HS-27A (cell line): ENCODE measurements at places on chromosomes 7 and 10.

GRCh38 chr10:34908481-34908880 is 93.4 kb upstream of the PARD3 start:
- DNase-seq: no peak

DNA sequence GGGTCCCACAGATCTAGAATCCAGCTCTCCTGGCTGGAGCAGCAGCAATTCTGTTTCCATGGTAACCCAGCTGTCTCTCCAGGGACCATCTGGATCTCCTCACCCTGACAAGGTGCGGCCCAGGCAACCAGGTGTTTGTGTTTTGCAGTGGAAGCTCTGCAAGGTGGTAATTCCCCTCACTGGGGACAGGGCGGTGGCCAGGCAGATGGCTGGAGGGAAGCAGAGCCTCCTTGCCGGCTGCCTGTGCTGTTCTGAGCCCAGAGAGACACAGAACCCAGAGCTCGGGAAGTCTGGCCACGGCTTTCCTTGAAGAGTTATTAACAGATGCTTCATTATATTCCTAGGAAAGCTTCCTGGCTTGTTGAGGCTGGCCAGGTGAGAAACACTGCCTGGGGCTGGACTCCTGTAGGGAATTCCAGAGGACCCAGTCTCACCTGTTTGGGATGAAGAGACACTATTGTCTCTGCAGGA is 118.2 kb upstream of the PPIF start:
- DNase-seq: no peak

- DNase-seq: no peak
Measured at GRCh38 chr10:29102233-29102632, 186.6 kb upstream of the LYZL1 start.

- peak; percentile 87 for DNase-seq
Measured at GRCh38 chr10:29804025-29804852, 169.5 kb upstream of the SVIL start.

DNA sequence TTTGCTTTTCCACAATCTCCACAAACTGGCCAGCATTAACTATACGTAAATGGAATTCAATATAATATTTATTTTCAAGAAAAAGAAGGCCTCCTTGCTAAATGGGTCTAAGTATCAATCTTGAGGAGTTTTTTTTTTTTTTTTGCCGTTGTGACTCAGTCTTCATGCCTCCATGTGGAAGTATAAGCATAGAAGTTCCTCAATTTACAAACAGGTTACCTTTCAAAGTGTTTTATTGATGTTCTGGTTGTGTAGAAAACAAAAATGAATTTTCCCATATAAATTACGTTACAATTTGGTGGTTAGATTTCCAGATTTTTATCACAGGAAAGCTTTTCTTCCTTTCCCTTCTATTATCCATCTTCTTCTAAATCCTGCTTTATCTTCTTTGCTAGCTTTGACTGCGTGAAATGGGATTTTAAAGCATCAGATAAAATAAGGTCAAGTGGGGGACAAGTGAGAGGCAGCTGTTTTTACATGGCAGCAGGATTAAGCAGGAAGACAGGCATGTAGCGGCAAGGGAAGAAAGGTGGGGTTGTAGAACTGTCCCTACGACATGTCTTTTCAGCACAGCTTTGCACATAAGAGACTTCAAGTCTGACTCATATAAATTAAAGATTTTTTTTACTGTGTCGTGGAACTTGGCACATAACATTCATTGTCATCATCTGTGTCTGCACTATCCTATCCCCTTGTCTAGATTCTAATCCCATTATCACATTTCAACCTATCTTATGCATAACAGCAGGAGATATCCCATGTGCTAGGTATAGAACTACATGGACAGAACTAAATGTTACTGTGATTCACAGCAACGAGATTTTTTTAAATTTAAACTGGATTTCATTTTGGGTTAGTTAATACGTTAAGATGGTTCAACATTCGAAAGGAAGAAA is 135.3 kb upstream of the FAM3C start:
- DNase-seq: no peak

GRCh38 chr10:3186368-3186767 is 13.8 kb upstream of the PITRM1 start:
- DNase-seq: no peak

GRCh38 chr7:80439894-80440821 is 71.7 kb downstream of the GNAT3 start:
- DNase-seq: no peak

DNA sequence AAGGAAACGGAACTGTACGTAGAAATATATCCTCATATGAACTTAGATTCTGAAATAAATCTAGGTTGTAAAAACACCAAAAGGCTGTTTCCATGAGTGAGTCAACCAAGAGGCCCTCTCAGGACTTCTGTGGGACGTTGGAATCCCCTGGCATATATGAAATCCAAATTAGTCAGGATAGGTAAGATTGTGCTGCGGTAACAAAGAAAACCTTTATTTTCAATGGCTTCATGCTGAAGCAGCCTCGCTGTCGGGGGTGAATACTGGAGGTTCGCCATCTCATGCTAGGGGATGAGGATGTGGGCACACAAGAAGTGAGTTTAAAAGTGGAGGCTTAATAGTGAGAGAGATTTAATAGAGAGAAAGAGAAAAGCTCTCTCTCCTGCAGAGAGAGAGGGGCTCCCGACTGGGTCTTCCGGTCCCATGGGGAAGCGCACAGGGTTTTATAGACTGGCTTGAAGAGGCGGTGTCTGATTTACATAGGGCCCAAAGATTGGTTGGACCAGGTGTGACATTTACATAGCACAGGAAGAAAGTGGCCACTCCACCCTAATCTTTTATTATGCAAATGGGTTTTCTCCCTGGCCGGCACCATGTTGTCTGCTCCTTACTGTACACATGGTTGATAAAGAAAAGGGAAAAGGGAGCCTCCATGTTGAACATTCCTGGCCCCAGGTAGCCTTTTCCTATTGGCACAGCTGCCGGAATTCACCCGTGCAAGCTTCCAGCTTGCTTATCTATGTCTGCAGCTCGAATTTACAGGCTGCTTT is 52.3 kb upstream of the SEPHS1 start:
- no peak for DNase-seq

DNA sequence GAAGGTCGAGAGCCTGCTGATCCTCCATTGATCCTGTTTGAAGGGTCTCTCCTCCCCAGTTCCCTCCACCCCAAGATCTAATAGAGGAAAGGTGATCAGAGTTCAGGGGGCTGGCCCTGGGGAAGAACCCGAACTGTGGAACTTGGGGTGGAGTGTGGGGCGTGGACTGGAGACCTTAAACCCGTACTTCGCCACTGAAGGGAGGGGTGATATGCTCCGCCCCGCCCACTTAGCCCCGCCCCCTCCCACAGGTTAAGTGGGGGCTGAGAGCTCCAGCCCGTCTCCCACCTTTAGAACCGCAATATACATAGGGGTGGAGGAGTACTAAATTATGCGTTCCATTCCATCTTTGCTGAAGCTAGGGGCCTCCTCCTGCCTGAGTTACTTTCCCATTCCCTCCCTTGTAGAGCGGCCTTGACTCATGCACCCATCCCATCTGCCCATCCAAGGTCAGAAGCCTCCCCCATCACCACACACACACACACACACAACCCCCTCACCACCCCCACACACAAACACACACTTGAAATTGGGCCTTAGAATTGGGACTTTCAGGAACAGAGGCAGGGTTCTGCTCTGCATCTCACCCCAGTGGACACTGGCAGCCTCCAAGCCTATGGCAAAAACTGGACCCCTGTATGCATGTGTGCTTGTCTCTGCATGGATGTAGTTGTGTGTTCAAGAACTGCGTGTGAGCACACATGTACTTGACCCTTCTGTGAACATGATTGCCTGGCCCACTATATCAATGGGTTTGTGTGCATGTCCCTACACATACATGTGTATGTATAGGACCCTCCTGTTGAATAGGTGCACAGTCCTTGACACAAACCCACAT is 991 bp downstream of the SEMA4G start:
- no peak for DNase-seq

GRCh38 chr7:114432703-114433102 is 18.1 kb downstream of the FOXP2 start:
- DNase-seq: no peak

GRCh38 chr7:70389531-70390151 is 742.3 kb upstream of the GALNT17 start:
- DNase-seq: no peak

DNA sequence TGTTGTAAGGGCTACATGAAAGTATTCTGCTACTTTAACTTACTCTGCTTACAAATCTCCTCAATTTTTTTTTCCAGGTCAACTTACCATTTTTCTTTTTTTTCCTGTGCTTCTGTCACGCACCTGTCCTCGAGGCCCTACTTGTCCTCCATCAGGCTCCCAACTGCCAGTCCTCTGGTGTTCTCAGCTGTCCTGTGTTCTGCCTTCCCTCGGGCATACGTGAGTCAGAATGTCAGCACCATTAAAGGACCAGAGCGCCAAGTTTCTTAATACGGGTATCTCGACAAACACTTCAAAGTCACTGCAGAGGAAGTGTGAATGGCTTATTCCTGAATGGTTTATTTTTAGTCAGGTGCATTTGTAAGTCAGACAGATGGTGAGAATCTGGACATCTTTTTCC is at the start of gene TEX47:
Gene TEX47 (minus strand): TSS at position 185 of the 400 bp plus-strand sequence. CDS start 795 bp downstream, outside the sequence.
- DNase-seq: no peak

DNA sequence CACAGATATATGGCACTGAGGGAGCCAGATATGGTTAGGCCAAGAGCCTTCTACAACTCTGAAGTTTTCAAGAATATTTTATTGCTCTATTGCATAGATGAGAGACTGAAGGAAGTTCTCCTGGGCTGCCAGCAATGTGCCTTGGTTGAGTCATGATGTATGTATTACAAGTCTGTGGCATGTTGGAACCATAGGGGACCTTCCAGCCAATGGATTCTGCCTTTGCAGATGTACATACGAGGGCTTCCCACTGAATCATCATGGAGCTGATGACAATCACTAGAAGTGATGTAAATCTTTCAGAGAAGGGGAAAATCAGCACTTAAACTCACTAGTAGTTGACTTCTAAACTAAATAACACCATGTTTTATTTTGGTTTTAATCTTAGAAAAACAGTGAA is 419.5 kb downstream of the PHTF2 start:
- no peak for DNase-seq

DNA sequence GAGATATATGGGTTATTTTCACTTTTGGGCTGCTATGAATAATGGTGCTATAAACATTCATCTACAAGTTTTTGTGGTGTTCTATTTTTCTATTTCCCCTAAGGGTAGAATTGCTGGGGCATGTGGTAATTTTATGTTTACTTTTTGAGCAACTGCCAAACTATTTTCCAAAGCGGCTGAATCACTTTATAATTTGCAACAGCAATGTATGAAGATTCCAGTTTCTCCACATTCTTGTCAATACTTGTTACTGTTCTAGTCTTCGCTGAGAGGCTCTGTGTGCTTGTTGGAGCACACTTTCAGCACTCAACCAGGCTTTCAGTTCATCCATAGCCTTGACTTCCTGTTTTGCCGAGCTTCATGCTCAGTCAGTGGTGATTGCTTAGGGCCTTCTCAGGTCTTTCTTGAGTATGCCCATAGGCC is 39.0 kb downstream of the ADK start:
- peak; percentile 49 for DNase-seq

- no peak for DNase-seq
Measured at GRCh38 chr10:21675157-21675796, 141.2 kb downstream of the MLLT10 start.

DNA sequence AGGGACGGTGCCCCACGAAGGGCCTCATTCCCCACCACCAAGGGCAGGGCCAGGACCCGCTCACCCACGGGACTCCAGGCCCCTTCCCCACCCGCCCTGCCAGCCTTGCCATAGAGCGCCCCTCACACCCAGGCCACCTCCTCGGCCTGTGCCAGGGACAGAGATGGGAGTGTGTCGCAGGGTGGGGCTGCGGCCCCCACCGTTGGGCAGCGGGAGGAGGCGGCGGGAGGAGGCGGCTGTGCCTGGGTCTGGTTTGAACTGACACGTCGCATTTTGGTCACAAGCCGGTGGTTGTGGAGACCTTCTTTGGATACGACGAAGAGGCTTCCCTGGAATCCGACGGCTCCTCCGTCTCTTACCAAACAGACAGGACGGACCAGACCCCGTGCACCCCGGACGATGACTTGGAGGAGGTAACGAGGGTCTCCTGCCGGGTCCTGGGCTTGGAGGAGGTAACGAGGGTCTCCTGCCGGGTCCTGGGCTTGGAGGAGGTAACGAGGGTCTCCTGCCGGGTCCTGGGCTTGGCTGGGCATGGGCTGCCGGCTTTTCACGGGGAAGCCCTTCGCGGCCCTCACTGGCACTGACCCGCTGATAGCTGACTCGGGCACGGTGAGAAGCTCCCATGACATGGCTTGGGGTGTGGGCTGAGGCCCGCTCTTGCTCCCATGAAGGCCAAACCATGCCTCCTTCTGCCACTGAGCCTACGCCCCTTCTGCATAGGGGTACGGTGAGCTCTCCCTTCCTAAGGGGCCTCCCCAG is 46.4 kb upstream of the DPYSL4 start:
- no peak for DNase-seq

DNA sequence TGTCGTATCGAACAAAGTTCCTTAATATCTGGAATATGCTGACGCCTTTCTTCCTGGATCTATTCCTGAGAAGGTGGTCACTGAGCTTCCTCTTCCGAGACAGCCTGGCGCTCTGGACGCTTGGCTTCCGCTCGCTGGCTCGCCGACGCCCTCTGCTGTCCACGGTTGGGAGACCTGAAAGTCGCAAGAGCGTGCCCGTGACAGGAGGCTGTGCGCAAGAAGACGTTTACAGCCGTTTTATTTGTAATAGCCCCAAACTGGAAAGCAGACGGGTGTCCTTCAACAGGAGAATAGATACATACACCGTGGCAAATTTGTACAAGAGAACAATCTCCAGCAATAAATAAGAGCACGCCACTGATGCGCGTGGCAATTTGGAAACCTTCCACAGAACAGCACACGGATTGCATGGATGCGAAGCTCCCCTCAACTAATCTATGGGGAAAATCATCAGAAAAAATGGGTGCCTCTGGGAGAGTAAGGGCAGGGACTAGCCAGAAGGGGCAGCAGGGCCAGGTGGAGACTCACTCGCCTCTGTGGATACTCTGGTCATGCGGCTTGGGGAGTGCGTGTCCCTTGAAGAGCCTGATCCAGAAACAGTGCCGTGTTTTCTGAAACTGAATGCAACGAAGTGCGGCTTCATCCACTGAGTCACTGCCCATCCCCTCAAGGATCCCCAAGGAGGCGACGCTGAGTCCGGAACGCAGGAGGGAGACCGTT is 41.5 kb upstream of the BNIP3 start:
- DNase-seq: no peak

GRCh38 chr10:66925896-66926715 is at the start of gene LRRTM3:
Gene LRRTM3, plus strand, starts transcription at chr10:66926036.
- DNase-seq: no peak

- DNase-seq: no peak
Measured at GRCh38 chr7:28389504-28390395, 22.6 kb upstream of the CREB5 start.

GRCh38 chr7:157529768-157530560 is 193.2 kb downstream of the DNAJB6 start:
- no peak for DNase-seq
